ENCODE measurements at places on chromosomes 1 and 21.

GRCh38 chr1:183982172-183982963 lies 55.2 kb downstream of the COLGALT2 start:
- DNase-seq = no peak

GRCh38 chr21:21788591-21788990 lies 790.4 kb downstream of the NCAM2 start:
- DNase-seq = no peak

GRCh38 chr1:213135572-213135971 lies 84.5 kb downstream of the RPS6KC1 start:
- DNase-seq = no peak

- peak; percentile 2 for DNase-seq
Measured at GRCh38 chr1:171583591-171584201, 38.3 kb upstream of the MYOCOS start.

Data from NCI-H524 (cell line).